Activated CD8-positive, alpha-beta T cell treated with anti-CD3 and anti-CD28 coated beads, Interleukin-2, amount 10 ng/mL, durations not matched to agents 7 days and 5 days (primary cell): ENCODE measurements at places on chromosomes 3 and 15. TPM values are rescaled to one million over a fixed set of nuclear protein-coding genes. Genes with fewer than 3 reads are reported as not detected.
A peak's percentile ranks its signal among the peaks of the same experiment; 100 is the strongest.

DNA sequence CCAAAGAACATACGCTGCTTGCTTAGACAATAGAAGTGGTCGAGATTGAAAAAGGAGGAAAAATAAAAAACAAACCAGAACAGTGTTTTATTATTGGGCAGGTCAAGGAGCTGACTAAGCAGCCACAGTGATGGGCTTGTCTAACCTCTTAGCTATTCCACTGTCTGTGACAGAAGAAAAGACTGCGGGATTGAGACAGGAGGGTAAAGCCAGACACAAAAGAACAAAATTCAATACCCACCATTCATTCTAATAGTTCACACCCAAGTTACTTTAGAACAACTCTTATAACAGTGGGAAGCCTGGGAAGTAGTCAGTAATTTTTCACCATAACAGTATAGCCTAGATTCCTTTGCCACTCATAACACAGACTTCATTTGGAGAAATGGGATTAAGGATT lies 435.4 kb downstream of the MFSD1 start:
- H3K36me3 ChIP-seq, result no peaks in the 10 kb centered on the region
- no peak overlapping the region for H3K27ac ChIP-seq
- DNase-seq, result no peak
- peaks cover 3% of the 10 kb centered on the region for H3K27me3 ChIP-seq

DNA sequence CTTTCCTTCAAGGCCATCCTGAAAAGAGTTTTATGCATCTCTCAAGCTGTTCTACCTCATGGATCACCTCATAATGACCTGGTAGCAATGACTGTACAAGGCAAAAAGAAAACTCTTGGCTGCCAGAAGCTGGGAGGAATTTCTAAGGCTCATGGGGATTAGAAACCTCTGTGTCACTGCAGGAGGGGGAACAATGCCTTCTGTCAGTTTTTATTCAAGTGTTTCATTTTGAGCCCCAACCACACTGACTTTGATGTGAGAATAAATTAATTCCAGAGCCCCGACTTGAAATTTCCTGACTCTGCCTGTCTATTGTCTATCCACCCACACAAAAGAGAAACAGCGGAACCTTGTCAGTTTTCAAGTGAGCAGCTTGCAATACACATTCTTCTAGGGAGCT lies 58.7 kb upstream of the MRPL3 start:
- H3K27ac ChIP-seq, result no peak overlapping the region
- H3K27me3 ChIP-seq, result peaks cover 35% of the 10 kb centered on the region
- H3K4me1 ChIP-seq, result no peaks in the 10 kb centered on the region
- no peaks in the 10 kb centered on the region for H3K36me3 ChIP-seq
- no peak for DNase-seq
- H3K4me3 ChIP-seq, result no peak overlapping the region

GRCh38 chr3:184465883-184466412 lies 86.1 kb downstream of the CHRD start:
- H3K27ac ChIP-seq, result no peak overlapping the region
- peaks cover 3% of the 10 kb centered on the region for H3K4me1 ChIP-seq
- peaks cover 10% of the 10 kb centered on the region for H3K27me3 ChIP-seq
- no peak for DNase-seq

DNA sequence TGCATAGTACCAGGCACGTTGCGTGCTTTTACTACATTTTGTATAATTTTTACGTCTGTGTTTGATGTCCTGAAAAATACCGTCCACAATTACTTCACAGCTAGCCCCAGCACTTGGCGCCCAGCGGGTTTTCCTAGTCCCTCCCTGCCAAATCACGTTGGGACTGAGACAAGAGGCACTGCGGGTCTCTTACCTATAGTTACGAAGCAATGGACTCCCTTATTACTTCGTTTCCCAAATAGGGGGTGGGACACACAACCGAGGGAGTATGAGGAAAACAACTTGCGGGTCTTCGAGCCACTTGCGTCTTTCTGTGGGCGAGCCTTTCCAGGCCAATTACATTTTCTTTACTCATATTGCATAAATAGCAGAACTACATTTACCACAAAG lies 620 bp upstream of the CMSS1 start:
- H3K27me3 ChIP-seq, result peaks cover 6% of the 10 kb centered on the region
- peak; percentile 28 for DNase-seq
- H3K4me3 ChIP-seq, result peak overlapping the region; percentile 92

GRCh38 chr3:23159929-23160328 lies 43.2 kb upstream of the UBE2E2 start:
- peaks cover 2% of the 10 kb centered on the region for H3K27me3 ChIP-seq
- no peak for DNase-seq
- no peaks in the 10 kb centered on the region for H3K36me3 ChIP-seq
- H3K27ac ChIP-seq, result no peak overlapping the region
- H3K4me1 ChIP-seq, result no peaks in the 10 kb centered on the region

DNA sequence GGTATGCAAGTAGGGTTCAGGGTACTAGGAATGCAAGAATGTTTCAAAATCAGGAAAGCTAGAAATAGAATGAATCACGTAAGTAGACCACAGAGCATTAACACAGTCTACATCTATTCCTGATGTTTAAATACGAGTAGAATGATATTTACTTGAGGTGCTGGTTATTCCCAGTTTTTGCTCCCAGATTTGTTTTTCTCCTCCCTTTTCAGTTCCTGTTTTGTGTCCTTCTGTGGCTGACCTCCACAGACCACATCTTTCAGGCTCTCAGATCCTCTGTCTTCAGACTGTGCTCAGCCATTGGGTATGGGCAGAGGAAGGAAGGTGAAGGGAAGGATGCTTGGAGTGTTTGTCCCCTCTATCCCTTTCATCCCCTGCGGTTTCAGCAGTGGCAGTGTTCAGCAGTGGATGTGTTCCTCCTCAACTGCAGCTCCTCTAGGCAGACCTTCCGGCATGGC lies 276.6 kb downstream of the ZNF621 start:
- H3K27ac ChIP-seq, result no peak overlapping the region
- H3K4me1 ChIP-seq, result no peaks in the 10 kb centered on the region
- no peak overlapping the region for H3K4me3 ChIP-seq

- peaks cover 29% of the 10 kb centered on the region for H3K4me1 ChIP-seq
- no peak overlapping the region for H3K4me3 ChIP-seq
- no peak for DNase-seq
- no peaks in the 10 kb centered on the region for H3K36me3 ChIP-seq
- no peak overlapping the region for H3K27ac ChIP-seq
- H3K27me3 ChIP-seq, result no peaks in the 10 kb centered on the region
Observed at GRCh38 chr3:15812183-15812582, 14.4 kb upstream of the ANKRD28 start.

GRCh38 chr15:43913026-43913780 lies 86.4 kb downstream of the WDR76 start:
- no peak overlapping the region for H3K4me3 ChIP-seq
- H3K27ac ChIP-seq, result no peak overlapping the region
- no peaks in the 10 kb centered on the region for H3K36me3 ChIP-seq
- H3K4me1 ChIP-seq, result no peaks in the 10 kb centered on the region
- no peak for DNase-seq

DNA sequence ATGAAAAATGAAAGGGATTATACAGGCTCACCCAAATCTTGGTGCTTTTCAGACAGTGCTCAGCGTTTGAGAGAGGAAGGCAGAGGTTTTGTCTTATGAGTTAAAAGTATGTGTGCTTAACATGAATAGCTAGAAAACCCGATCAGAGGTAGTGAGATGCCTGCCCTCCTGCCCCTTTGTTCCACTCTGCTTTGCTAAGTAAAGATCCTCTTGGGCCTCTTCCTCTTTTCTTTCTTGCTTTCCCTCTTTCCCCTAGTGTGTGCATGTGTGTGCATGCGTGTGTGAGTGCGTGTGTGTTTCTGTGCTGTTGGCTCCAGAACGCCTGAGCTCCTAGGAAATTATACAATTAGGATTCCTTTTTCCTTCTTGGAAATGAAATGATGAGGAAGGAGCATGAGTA lies 261.3 kb upstream of the NR2E3 start:
- no peak for DNase-seq
- no peaks in the 10 kb centered on the region for H3K27me3 ChIP-seq
- H3K4me1 ChIP-seq, result no peaks in the 10 kb centered on the region
- H3K4me3 ChIP-seq, result no peak overlapping the region

DNA sequence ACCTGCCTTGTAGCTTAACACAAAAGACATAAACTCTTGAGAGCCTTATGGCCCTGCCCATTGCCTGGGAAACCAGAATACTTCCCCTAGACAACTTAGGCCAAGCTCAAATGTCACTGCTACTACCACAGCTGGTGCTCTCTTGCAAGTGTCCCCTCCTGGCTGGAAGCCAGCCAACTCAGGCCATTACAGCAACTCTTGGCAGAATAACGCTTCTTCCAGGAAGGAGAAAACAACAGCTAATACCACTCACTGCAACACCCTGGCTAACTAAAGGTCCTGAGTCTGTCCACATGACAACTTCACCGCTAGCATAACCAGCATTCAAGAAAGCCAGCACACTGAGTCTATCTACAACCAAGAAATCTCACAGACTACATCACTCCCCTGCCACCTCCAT lies 5.1 kb upstream of the B4GALT4 start:
- H3K27me3 ChIP-seq, result peaks cover 12% of the 10 kb centered on the region
- no peak overlapping the region for H3K4me3 ChIP-seq
- no peak overlapping the region for H3K27ac ChIP-seq
- H3K4me1 ChIP-seq, result peaks cover 8% of the 10 kb centered on the region

GRCh38 chr3:5489536-5489935 lies 302.0 kb downstream of the EDEM1 start:
- DNase-seq, result no peak
- H3K4me1 ChIP-seq, result no peaks in the 10 kb centered on the region
- no peak overlapping the region for H3K27ac ChIP-seq
- H3K27me3 ChIP-seq, result no peaks in the 10 kb centered on the region

- H3K27ac ChIP-seq, result no peak overlapping the region
- no peak for DNase-seq
- peaks cover 4% of the 10 kb centered on the region for H3K4me1 ChIP-seq
- H3K36me3 ChIP-seq, result no peaks in the 10 kb centered on the region
Observed at GRCh38 chr15:89058876-89059405, 29.3 kb upstream of the ABHD2 start.

Gene CHAC1
- total RNA-seq, result 8.9 TPM

Gene SOX14
- not detected for total RNA-seq

Gene ZBBX
- not detected for total RNA-seq

Gene SERINC4
- 0.39 TPM for total RNA-seq

Gene NOX5
- not detected for total RNA-seq
